ENCODE measurements at places on chromosomes 11 and 22.

- peak; percentile 93 for DNase-seq
Observed at GRCh38 chr22:29799217-29799680, 32.1 kb downstream of the UQCR10 start.

GRCh38 chr11:69948256-69949141, 129.3 kb upstream of the FGF3 start:
- DNase-seq: no peak

- no peak for DNase-seq
Observed at GRCh38 chr11:64514590-64514989, 76.4 kb upstream of the SLC22A12 start.

DNA sequence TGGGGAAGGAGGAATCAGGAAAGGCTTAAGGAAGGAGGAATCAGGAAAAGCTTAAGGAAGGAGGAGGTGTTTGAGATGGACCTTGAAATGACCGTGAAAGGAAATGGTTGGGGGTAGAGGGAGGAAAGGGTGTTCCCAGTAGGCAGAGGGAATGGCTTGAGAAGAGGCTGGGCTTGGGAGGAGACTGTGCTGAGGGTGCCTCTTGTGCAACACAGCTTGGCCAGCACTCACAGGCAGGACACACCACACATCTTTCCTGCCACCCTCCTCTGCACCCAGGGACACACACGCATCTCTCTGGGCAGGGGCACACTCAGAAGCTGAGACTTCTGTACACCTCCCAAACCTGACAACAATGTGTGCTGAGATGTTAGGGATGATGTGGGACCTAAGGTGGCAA, 151.4 kb downstream of the FBXO7 start:
- DNase-seq: peak; percentile 76

GRCh38 chr22:10780281-10780680, 4747.7 kb upstream of the OR11H1 start:
- DNase-seq: no peak

DNA sequence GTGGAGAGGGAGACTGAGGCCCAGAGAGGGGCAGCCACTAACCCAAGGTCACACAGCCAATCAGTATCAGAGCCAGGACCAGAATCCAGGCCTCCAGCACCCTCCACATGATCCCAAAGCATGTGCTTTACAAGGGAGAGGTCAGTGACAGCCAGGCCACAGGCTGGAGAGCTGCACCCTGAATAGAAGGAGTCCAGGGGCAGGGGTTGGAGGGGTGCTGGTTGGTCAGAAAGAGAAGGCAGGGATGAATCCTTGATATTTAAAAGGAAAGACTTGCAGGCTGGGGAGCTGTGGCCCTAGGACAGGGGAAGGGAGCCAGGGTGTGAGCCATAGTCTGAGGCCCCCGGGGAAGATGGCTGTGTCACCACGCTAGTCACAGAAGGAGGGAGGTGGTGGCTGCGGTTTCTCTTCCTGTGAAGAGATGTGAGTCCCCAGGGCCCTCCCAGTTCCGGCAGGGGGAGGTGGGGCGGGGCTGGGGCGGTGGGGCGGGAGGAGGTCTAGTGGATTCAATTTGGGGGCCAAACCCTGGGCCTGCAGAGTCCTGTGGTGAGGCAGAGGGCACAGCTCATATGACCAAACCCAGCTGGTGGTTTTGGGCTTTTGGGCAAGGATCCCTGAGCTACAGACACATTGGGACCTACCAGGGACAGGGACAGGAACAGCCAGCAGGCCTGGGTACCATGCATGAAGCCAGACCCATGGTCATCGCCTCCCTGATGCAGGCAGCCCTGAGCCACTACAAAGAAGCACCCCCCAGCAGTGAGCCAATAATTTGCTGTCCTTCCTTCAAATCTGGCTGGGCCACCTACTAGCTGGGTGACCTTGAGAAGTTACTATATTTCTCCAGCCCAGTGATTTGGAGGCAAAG, 14.0 kb downstream of the RAC2 start:
- DNase-seq: peak; percentile 44

GRCh38 chr22:36395915-36396314, 8.1 kb upstream of the MYH9 start:
- DNase-seq: no peak

- no peak for DNase-seq
Observed at GRCh38 chr11:112115386-112115785, 28.7 kb downstream of the SDHD start.

- DNase-seq: no peak
Observed at GRCh38 chr11:17578958-17579357, 31.9 kb downstream of the OTOG start.

GRCh38 chr11:1628506-1629325, 859 bp upstream of the KRTAP5-5 start:
- no peak for DNase-seq

- DNase-seq: no peak
Observed at GRCh38 chr11:60902625-60903024, 3.8 kb downstream of the PRPF19 start.
